NCI-H1417 (cell line): ENCODE measurements at places on chromosomes 7 and 10.

DNA sequence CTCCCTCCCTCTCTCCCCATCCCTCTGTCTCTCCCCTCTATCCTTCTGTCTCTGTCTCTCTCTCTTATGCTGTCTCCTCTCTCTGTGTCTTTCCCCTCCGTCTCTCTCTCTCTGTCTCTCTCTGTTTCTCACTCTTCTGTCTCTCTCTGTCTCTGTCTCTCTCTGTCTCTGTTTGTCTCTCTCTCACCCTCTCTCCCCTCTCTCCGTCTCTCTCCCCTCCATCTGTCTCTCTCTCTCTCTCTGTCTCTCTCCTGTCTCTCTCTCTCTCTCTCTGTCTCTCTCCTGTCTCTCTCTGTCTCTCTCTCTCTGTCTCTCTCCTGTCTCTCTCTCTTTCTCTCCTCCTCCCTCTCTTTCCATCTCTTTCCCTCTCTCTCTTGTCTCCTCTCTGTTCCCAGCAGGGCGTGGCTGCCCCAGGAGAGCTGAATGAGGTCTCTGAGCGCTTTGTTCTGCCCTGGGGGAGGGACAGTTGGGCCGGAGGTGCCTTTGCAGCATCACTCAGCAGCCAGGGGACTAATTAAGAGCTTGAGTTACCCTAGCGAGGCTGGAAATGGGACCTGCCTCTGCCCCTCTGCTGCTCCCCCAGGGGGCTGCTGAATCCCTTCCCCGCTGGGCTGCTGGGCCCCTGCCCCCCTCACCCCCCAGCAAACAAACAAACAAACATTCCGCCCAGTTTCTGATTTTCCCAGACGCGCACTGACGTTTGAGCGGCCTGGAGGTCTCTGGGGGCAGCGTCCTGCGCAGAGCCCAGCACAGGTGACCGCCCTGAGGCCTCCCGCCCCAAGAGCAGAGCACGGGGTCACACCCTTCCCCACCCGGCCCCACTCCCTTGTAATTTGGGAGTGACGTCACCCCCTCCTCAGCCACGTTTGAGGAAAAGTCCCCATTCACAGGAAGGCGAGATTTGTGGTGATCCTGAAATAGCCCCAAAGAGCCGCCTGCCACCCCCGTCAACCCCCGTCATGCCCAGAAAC is 68.1 kb downstream of the PDGFA start:
- no peak for DNase-seq

DNA sequence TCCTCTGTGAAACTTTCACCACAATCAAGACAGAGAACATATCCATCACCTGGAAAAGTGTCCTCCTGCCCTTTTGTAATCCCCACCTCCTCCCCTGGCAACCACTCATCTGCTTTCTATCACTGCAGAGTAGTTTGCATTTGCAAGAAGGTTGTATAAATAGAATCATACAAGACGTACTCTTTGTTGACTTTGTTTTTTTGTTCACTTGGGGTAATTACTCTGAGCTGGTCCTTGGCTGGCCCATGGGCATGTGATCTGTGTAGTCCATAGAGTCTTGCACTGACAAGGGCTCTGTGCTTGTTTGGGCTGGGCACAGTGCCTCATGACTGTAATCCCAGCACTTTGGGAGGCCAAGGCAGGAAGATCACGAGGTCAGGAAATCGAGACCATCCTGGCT is 7.8 kb upstream of the HACD1 start:
- no peak for DNase-seq

- DNase-seq, result peak; percentile 71
Measured at GRCh38 chr7:5586279-5586962, 162.8 kb upstream of the TNRC18 start.

DNA sequence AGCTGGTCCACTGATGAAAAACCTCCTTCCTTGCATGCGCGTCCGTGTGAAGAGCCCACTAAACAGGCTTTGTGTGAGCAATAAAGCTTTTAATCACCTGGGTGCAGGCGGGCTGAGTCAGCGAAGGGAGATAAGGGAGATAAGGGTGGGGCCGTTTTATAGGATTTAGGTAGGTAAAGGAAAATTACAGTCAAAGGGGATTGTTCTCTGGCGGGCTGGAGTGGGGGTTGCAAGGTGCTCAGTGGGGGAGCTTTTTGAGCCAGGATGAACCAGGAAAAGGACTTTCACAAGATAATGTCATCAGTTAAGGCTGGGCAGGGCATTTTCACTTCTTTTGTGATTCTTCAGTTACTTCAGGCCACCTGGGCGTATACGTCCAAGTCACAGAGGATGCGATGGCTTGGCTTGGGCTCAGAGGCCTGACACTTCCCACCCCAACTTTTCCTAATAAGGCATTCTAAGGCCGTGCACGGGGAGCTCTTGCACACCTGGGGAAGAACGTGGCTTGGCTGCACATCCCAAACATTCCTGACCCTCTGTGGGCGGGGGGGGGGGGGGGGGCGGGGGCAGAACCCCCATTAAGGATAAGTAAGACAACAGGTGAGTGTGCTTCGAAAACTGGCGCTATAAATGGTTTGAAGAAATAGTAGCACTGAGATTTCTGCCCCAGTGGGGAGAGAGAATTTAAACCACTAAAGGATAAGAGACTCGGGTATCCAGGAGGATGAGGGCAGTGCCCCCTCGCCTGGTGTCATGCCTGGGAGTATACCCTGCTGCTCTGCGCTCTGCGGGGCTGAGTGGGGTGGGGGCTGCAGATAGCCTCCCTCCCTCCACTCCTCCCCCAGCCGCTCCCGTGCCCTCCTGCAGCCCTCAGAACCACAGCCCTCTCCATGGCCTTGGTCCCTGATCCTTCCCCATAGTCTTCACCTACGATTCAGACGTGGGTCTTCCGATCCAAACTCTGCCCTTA is 217.6 kb downstream of the MLLT10 start:
- DNase-seq, result no peak

- DNase-seq, result no peak
Measured at GRCh38 chr10:129637010-129637409, 170.0 kb downstream of the MGMT start.

DNA sequence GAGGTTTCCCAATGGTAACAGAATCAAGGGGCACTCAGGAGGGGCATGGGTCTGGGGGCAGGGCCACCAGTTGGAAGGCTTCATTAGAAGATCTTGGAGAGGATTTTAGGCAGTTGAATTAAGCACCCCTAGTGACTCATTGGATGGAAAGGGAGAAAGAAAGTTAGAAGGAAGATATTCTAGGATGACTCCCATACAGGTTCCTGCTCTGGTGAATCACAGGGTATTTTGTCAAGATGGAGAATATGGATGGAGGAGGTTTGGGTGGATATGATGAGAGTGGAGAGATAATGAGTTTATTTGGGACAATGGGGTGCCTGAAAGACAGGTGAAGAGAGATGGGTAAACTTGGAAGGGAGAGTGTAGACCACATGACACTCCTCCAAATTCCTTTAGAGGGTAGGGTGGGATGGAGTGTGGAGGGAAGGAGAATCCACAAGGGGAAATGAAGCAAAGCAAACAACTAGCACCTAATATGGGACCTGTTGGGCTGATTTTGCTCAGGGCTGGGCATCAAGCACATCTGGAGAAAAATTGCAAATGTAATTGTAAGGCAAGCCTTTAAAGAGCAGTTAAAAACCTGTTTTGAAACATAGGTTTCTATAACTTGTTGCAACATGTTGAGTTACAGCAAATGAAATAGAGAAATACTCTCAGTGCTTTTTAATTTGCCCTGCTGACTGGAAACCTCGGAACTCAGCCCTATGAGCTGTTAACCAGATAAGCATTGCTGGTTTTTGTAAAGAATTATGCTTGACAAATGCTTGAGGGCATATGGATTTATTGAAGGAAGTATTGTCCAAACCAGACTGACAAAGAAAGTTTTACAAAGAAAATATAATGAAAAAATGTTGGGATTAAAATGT is 2.9 kb upstream of the ENTPD7 start:
- no peak for DNase-seq

GRCh38 chr7:75889826-75890225 is 11.0 kb downstream of the RHBDD2 start:
- no peak for DNase-seq

- no peak for DNase-seq
Measured at GRCh38 chr10:104318810-104319741, 19.2 kb downstream of the ITPRIP start.

DNA sequence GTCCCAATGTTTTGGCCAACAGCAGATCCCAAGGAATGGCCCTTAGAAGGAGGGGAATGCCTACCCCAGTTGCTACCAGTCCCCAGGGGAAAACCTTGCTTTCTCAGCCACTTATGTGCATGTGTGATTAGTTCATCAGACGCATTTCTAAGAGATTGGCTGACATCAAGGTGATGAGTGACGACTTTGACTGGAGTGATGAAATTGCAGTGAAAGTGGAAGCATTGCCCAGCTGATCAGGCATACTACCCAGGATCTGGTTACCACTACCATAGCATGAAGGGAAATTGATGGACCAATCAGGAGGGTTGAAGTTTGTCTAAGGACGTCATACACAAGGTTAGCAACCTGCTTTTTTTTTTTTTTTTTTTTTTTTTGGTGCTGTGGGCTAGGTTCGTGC is 90.3 kb upstream of the ELMO1 start:
- DNase-seq, result no peak
